ENCODE measurements at places on chromosomes 12 and 14. TPM values are rescaled to one million over a fixed set of nuclear protein-coding genes. Genes with fewer than 3 reads are reported as not detected.

DNA sequence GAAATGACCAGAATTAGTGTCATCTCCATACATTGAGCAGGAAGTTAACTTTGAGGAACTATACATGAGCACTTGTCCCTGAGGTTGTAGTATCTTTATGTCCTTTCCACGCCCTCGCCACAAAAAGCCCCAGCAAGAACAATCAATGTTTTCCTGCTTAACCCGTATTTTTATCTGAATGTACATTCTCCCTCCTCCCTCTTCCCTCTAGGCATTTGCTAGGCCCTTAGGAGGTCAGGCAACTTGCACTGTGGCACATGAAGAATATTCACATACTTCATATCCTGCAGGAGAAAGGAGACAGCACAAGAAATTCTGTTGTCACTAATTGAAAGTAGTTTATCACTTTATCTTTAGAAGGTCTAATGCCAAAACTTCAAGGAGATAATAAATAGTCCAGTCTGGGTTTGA is 18.1 kb upstream of the DUSP6 start:
- no peak for DNase-seq

CCDC85C gene
- 49.6 TPM for total RNA-seq

DNA sequence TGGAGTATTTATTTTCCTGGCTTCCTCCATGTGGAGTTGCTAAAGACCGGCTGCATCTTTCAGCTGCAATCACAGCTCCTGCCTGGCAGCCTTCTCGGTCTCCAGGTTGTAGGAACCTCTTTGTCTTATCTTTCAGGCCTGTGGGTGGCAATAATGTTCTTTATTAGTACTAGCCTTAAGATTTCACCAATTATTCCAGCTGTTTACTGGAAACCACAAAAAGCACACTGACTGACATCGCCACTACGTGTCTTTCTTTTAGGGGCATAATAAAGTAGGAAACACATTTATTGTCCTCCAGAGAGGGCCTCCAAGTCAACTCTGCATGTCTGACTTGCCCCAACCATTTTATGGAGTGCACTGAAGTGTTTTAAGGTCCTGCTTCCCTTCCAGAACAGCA is 1116.5 kb upstream of the TMEM132C start:
- no peak for DNase-seq

PTPRB gene
- total RNA-seq = 2.3 TPM

- no peak for DNase-seq
These were observed 24.8 kb downstream of the EPYC start for GRCh38 chr12:90979951-90980350.

DNA sequence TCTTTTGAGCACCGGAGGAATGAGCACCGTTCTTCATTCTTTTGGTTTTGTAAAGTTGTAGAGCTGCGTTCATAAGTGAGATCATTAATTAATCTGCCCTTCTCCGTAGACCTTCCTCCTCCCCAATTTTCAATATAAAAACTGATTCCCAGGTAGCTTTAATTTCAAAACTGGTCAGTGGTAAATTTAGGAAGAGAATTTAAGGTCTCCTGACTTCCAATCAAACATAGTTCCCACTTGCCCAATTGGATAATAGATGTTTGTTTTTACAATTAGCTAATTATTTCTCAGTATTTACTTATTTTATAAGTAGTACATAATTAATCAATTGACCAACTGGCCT is 27.2 kb upstream of the YBX3 start:
- no peak for DNase-seq

KCNJ8 gene
- not detected for total RNA-seq

DNA sequence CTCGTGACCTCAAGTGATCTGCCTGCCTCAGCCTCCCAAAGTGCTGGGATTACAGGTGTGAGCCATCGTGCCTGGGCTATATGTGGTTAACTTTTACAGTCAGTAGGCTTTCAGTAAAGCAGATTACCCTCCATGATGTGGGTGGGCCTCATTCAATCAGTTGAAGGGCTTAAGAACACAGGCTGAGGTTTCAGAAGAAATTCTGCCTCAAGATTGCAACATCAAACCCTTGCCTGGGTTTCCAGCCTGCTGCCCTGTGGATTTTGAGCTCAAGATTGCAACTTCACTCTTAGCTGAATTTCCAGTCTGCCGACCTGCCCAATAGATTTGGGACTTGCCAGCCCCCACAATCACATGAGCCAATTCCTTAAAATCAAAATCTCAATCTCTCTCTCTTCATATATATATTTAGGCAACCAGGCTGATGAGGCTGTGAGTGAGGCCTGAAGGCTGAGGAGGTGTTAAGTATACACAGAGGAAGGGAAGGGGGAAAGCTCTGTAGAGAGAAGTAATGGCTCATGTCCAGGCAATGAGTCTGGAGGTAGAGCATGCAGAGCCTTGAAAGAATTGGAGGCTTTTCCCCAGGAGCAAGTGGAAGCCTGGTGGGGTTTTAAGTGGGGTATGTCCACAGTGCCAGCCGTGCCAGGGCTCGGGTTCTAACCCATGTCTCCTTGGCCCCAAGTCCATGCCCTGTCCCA is 33.3 kb upstream of the ACTN1 start:
- DNase-seq = no peak

COL2A1 gene
- total RNA-seq = not detected

ANGEL1 gene
- 4.8 TPM for total RNA-seq

CATSPERB gene
- total RNA-seq = not detected

PTPN11 gene
- total RNA-seq = 100 TPM

TAS2R31 gene
- 1.1 TPM for total RNA-seq

PZP gene
- total RNA-seq = not detected

DNA sequence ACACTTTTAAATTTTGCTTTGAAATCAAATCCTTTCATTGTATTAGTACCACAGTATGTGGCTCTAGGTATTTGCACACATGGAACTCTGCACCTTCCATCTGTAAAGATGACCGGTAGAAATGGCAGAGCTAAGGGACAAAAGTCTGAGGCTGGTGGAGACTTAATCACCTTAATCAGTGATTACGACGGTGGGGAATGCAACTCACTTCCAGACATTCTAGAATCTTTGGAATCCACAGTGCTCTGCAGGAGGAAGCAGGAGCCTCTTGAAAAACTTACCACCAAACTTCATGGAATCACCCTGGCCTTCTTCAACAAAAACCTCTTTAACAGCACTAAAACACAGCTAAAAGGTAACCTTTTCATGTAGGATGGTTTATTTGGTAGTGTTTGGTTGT is 3.9 kb upstream of the DACT1 start:
- DNase-seq = no peak

DNA sequence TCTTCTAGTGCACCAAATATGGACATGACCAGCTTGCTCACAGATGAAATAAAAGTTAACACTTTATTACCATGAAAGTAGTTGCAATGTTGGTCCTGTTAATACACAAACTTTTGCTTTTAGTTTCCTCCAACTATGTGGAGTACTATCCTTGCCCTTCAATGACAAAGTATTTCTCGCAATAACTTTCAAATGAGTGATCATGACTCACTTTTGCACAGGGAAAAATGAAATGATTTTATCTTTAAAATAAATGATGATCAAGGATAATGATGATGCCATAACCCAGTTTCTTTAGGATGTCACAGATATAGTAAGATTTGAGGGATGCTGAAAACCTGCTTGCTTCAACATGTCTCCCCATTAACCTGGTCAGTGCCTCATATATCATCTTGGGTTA is 254.0 kb upstream of the KITLG start:
- no peak for DNase-seq

DNA sequence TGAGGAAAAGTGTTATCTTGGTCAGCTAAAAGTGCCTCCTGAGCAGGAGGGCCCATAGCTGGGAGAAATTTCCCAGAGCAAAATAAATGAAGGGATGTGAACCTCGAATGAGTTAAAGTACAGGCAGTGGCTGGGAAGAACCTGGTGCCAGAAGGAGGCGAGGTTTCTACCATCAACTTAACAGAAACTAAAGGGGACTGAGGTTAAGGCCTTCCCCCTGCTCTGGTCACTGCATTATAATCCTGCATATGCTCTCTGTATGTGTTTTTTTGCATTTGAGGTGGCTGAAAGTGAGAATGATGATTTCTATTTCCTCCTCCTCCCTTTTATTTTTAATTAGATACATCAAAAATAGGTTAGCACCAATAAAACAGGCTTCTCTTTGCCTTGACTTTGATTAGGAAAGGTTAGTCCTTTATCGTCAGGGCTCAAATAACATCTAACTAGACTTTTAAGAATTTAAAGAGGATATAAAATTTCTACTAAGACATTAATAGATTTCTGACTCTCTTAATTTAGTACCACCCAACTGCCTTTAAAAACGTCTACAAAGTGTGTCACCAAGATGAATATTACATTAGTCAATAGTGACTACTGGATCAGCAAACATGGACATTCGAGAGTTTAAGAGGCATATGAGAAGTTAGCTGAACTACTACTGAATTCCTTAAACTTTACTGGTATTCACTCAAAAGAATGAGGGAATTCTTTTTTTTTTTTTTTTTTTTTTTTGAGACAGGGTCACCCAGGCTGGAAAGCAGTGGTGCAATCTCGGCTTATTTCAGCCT is 49.2 kb downstream of the GALNT4 start:
- no peak for DNase-seq

IL22 gene
- total RNA-seq = not detected

- no peak for DNase-seq
These were observed 10.3 kb upstream of the CD27 start for GRCh38 chr12:6434205-6435140.

GRCh38 chr12:83172441-83172840 is 485.7 kb downstream of the TMTC2 start:
- no peak for DNase-seq

DNA sequence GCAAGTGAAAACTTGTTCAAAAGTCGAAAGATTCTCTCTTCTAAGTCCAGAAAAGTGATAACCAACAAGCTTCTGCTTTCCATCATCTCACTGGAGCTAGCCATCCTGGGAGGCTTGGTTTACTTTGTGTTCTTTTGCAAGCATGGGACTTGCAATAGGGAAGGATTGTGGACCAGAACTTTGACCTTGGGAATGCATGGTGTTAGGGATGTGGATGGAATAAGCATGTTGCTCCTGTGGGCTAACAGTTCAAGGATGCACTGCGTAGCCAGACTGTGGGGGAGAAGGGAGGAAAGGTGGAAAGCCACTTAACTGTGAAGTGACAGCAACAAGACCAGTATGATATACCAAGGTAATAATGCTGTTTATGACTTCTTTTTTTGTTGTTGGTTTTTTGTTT is 28.6 kb downstream of the SOAT2 start:
- no peak for DNase-seq

- no peak for DNase-seq
These were observed 20.2 kb upstream of the DUSP16 start for GRCh38 chr12:12582895-12583303.

GAS2L3 gene
- total RNA-seq = 25.4 TPM

GRCh38 chr12:125533434-125534029 is 468.3 kb downstream of the AACS start:
- peak; percentile 2 for DNase-seq

DNA sequence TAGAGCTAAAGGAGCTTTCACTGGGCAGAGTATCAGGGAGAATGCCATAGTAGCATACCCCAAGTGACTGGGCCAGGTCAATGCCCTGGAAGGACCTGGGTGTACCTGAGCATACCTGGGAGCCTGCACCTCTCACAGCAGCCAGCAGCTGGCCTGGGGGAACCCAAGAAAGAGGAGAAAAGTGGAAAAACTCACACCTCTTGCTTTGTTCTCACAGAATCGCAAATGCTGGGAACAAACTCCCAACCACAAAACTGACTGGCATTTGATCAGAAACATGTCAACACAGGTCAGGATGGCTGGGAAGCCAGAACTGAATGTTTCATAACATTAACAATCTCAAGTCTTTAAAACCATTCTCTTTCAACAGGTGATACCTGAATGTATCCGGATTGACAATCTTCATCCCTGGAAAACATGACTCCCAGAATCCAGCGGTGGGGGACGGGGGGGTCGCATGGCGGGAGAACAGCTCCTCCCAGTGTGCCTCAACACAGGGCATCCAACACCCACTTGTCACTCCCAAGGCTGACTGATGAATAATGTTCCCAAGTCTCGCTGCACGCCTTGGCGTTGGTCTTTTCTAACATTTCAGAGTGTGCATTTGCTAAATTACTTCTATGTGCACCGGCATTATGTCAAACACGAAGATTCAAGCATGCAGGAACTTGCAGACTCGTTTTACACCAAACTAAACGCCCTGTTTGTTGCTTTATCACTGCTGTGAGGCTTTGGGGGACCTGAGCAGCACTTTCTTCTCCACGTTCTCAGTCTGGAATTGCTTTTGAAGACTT is 7.9 kb downstream of the FOXN3 start:
- no peak for DNase-seq

CYP46A1 gene
- 0.12 TPM for total RNA-seq

GRCh38 chr14:100072783-100073346 is 7.6 kb downstream of the EVL start:
- no peak for DNase-seq

GRCh38 chr14:68762953-68763764 is 29.7 kb downstream of the ZFP36L1 start:
- DNase-seq = peak; percentile 40

- DNase-seq = no peak
These were observed 48.1 kb upstream of the TMED10 start for GRCh38 chr14:75224561-75224960.

HOXC11 gene
- 2.3 TPM for total RNA-seq

SLC17A8 gene
- not detected for total RNA-seq

EEA1 gene
- total RNA-seq = 13.3 TPM

DNA sequence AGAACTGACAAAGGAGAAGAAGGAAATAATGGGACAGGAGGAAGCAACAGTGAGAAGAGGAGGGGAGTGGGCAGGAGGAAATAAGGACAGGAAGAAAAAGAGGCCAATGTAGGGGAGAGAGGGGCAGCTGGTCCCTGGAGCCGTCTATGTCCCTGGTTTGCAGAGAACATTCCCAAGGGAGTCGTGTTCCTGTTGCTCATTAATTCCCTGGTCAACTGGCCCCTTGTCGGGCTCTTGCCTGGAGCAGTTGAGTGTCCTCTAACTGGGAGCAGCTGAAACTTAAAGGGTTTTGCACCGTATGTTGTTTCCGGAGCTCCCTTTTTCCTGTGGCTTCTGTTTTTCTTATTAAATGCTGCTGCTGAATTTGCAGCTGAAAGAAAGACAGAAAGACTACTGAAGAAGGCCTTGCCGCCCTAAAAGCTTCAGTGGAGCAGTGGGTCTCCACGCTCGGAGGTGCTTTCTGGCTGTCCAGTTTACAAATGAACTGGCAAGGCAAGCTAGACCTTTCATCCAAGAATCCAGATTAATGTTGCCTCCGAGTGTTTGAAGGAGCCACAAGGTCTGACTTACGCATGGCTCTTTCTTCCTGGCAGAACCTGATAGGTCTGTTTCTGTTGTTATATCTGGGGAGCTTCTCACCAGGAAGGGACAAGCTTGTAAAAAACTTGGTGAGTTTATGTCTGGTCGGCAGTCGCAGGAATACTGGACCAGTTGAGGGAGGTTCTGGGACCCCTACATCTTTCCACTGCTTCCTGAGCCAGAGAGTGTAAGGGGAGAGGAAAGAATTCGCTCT is 146.2 kb upstream of the RFLNA start:
- no peak for DNase-seq
